ENCODE measurements at places on chromosomes 2 and 18.

DNA sequence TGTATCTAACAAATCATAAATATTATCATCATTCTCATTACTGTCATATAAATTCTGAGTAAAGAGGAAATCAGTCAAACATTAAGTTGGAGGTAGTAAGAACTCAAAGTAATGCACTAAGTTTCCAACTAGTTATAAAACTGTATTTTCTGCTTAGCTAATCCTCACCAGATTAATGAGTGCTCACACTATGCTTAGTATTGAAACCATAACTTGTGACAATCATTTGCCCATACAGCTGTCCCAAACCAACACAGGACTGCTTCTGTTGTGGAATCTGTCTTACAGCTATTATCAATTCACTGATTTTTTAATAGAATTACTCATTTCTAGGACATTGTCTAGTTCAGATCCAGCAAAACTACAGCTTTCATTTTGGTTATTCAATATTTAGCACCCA is 41.5 kb upstream of the TANK start:
- DNase-seq, result no peak

- DNase-seq, result no peak
Observed at GRCh38 chr2:191189112-191189635, 38.4 kb upstream of the STAT4 start.

DNA sequence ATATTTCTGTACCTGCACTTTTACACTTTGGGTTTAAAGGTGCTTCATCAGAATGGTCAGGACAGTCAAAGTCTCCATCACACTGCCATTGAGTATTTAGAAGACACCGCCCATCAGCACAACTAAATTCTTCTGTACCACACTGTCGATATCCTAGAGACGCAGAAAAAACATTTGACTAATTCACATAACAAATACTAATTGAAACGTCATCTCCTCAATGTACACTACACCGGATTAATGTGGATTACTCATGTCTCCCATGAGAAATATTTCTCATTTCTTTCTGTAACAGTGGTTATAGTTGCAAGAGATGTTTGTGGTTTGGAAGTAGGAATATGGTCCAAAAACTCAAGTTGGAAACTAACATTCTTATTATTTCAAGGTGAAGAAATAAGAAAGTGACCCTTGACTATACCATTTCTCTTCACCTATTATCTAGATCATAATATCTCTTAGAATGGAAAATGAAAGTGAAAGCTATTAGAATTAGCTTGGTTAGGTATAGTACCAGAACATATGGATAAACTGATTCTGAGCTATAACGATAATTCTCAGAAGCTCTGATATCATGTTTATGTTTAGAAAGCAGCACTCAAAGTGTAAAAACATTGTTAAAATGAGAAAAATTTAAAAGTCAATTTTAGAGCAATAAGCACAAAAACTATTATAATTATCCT is 1627.7 kb downstream of the LRP1B start:
- peak; percentile 8 for DNase-seq

DNA sequence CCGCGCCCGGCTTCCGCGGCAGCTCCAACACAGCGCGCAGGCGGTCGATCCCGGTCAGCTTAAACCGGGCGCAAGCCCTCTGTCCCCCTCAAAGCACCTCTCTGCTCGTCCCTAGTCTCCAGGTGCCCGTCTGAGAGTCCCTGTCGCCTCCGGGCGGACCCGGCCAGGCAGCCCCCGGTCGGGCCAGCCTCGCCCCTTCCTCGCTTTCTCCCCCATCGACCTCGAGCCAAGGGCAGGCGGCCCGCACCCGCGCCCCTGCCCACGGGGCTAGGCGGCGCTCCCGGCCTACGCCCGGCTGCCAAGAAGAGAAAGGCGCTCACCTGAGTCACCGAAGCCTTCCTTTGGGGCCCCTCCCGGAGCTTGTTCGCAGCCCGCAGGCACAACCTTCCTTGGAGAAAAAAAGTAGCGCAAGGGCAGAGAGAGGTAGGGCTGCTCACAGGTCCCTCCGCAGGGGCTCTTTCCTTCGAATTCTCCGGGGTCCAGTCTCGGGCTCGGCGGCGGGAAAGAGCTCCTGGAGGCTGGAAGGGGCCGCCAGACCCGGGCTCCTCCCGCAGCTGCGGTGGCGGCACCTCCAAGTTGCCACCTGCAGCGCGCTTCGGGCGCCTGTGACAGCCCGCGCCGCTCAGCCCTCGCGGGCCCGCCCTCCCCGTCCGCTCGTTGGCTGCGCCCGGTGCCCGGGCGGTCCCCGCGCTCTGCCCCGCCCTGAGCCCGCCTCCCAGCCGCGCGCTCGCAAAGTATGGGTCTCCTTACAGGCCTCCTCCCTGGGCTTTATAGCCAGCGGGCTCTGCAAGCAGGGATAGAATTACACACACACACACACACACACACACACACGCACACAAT is 86.5 kb upstream of the EPB41L3 start:
- no peak for DNase-seq

- DNase-seq, result no peak
Observed at GRCh38 chr2:148555622-148556294, 88.8 kb upstream of the EPC2 start.

DNA sequence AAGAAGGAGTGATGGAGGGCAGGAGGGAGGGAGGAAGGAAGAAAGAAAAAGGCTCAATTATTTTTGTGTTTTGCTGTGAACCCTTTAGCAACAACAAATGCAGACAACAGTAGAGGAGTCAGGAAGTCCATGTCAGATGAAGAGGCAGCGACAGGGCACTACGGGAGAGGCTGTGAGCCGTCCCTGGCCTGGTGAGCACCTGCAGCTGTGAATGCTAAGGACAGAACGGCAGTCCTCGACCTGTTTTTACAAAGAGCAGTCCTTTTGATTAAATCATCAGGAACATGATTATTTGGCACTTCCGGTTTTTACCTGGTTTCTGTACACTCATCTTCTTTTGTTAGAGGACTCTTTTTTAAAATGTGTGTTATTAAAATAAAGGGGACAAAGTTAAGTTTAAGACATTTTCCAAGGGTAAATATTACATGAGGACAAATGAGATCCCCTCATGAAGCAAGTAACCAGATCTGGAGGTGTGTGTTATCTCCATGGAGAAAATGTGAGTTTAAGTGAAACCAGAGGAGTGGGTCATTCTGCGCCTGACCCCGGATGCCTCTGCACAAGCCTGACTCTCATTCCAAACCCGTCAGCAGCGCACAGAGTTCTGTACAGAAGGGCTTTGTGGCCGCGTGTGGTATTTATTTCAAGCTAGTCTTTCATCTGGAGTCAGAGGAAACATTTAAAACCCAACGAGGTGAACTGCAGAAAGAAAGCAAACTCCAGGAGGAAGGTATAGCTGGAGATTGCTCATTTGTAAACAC is 492.5 kb downstream of the SOX11 start:
- DNase-seq, result no peak
